Stimulated activated CD4-positive, alpha-beta T cell treated with anti-CD3 and anti-CD28 coated beads, Interleukin-12 subunit alpha, Interleukin-12 subunit beta, amount 100 ng/mL, for 48 hours (primary cell): ENCODE measurements at places on chromosomes 6 and 20.

GRCh38 chr20:38302786-38303185, 1.2 kb upstream of the BPI start:
- no peak for DNase-seq

DNA sequence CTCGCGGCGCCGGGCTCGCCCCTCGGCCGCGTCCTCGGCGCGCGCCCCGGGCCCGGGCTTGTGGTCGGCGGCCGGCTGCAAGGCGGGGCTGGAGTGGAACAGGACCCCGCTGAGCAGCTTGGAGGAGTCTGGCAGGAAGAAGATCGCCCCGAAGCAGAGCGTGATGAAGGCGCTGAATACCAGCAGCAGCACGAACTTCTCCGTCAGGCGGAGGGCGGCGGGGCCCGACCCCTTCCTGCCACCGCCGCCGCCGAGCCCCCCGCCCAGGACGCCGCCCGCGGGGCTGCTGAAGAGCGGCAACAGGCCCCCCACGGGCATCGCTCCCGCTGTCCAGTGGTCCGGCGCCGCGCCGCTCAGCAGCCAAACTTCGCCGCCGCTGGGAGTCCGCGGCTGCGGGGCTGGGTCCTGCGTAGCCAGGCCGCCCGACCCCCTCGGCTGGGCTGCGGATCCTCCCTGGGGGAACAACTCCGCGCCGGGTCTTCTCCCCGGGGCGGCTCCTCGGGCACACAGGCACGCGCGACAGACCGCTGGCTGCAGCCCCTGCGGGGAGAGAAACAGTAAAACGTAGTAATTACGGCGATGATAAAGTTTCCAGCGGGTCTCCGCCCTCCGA, 707 bp downstream of the MAN1A1 start:
- DNase-seq = peak; percentile 11

- DNase-seq = no peak
These were observed 406.2 kb upstream of the MMS22L start for GRCh38 chr6:97689078-97689754.

GRCh38 chr6:22099923-22100322, 196.9 kb downstream of the PRL start:
- DNase-seq = no peak

DNA sequence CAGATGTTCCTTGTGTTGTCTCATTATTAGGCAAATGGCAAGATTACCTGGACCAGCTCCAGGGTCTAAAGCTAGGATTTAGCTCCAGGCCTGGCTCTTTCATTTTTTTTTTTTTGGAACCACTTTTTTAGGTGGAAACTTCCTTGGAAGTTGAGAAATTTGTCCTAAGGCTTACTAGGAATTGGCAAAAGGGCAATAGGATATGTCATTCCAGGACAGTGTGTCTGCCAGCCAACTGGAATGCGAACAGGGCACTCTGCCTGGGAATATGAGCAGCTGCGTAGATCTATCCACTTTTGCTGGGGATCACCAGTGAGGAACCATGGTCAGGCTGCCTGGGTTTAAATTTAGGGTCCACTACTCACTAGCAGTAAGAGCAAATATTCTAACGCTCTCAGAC, 304.0 kb downstream of the TSHZ2 start:
- no peak for DNase-seq

GRCh38 chr6:45200510-45200909, 127.6 kb upstream of the RUNX2 start:
- no peak for DNase-seq

- no peak for DNase-seq
These were observed 5.0 kb upstream of the INSM1 start for GRCh38 chr20:20362774-20363433.

- no peak for DNase-seq
These were observed 150.1 kb downstream of the FARS2 start for GRCh38 chr6:5411414-5411813.

GRCh38 chr20:13778827-13779226, 5.9 kb downstream of the ESF1 start:
- no peak for DNase-seq

- no peak for DNase-seq
These were observed 37.2 kb downstream of the GTF2H5 start for GRCh38 chr6:158205169-158205944.

DNA sequence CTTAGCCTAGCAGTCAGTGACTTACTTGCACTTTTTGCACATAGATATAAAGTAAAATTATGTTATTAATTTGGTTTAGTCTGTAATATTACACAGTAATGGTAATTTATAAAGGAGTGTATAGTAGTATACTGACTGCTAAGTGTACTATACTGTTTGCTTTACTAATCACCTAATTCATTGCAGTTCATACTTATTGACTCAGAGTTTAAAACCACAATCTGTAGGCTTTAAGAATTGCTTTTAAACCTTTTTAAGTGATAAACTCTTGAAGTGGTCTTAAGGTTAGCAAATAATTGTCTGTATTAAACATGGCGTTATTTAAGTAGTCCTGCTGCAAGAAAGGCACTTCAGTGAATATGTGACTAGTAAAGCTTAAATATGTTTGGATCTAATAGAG, 151.5 kb downstream of the QKI start:
- DNase-seq = no peak

GRCh38 chr6:149229096-149229495, 88.4 kb upstream of the TAB2 start:
- no peak for DNase-seq

GRCh38 chr6:68632734-68633133, 2.3 kb upstream of the ADGRB3 start:
- no peak for DNase-seq

- DNase-seq = no peak
These were observed 87.8 kb upstream of the HS3ST5 start for GRCh38 chr6:114430534-114431124.

DNA sequence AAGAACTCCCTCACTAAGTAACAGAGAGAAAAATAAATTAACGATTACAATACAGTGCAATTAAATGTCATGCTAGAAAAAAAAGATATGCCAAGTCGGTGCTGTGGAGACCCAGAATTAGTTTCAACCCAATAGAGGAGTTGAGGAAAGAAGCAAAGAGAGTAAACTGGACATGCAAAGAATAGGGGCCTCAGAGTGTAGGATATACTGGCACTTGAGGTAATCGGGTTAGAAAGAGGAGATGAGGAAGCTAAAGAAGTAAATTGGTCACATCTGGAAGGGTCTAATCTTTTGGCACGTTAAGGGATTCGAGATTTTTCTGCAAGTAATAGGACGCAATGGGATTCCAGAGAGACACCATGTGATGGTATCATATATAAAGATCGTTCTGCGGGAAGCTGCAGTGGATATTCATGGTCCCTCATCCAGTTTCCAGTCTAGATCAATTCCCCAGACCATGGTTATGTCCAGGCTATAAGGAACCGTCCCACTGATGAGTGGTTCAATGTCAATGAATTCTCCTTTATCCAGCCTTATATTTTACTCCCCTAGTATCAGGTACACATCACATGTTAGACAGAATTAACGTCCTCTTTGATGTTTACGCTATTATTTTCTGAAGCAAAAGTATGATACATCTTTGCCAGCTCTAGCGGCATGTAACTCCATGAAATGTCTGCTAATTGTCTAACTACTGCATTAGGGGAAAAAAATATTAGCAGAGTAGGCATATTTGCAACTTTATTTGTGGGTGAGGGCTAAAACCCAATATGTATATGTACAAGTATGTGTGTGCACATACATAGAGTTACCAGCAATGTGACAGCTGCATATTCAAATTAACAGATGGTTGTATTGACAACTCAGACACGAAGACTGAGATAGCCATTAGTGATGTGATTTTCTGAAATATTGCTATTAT, 1.1 kb upstream of the TBC1D32 start:
- DNase-seq = no peak

DNA sequence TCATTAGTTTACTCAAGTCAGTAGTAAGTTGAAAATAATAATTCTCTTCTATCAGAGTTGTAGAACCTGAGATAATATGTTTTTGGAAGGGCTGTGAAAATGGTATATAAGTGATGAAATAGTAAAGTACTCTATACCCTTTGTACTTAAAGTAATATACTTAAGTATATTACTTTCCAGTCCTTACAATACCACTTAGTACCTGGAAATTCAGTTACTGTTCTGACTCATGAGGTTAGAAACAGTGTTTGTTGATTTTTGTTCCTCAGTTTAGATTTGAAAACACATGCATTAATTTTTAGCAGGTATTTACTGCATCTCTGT, 10.1 kb downstream of the TULP4 start:
- DNase-seq = no peak

GRCh38 chr20:35010405-35011192, 54.9 kb downstream of the MYH7B start:
- DNase-seq = no peak

DNA sequence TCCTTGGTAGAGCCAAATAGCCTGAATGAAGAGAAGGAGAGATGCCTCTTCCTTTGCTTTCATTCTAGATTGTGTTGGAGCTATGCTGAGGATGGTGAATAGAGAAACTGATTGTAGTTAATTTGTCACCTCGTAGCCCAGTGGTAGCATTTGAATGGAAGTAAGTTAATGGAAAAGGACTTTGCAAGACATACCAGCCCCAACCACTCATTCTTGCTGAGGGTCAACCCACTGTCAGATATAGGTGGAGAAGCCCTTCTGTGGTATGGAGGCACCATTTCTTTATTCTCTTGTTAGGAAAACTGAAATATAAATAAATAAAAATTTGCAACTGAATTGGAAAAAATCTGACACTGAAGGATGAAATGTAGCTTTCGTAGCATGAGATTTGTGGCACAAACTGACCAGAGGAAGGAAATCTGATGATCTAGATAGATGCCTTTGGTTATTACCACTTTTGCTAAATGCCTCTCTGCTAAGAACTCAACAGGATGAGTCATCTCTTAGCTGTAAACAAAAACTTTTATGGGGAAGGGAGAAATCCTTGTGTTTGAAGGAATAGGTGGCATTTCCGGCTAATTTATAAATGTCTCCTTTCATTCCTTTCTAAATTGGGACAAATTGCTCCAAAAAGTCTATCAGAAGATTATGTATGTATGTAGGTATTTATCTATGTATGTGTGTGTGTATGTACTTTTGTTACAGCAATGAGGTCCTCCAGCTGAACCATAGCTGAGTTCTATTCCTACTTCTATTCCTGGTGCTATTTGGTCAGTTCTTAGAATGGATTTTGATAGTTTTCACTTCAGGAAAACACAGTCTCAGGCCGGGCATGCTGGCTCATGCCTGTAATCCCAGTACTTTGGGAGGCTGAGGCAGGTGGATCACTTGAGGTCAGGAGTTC, 76.5 kb upstream of the SUPT3H start:
- no peak for DNase-seq

GRCh38 chr6:44338228-44339122, 4.0 kb upstream of the SPATS1 start:
- peak; percentile 69 for DNase-seq

DNA sequence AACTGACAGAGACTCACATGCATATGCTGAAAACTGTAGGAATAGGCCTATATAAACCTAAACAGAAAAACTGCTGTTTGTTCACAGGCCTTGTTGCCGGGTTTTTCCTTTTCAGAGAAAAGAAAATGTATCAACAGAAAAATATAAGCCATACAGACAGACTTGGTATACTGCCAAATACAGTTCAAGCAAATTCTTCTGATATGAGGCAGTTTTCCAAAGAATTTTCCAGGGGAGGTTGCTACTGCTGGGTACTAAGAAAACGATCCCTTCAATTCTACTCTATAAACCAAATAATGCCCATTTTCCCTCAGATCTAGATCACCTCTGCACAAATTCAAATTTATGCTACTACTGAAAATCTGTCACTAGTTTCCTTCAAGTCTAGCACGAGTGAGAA, 59.4 kb downstream of the ME1 start:
- DNase-seq = no peak

DNA sequence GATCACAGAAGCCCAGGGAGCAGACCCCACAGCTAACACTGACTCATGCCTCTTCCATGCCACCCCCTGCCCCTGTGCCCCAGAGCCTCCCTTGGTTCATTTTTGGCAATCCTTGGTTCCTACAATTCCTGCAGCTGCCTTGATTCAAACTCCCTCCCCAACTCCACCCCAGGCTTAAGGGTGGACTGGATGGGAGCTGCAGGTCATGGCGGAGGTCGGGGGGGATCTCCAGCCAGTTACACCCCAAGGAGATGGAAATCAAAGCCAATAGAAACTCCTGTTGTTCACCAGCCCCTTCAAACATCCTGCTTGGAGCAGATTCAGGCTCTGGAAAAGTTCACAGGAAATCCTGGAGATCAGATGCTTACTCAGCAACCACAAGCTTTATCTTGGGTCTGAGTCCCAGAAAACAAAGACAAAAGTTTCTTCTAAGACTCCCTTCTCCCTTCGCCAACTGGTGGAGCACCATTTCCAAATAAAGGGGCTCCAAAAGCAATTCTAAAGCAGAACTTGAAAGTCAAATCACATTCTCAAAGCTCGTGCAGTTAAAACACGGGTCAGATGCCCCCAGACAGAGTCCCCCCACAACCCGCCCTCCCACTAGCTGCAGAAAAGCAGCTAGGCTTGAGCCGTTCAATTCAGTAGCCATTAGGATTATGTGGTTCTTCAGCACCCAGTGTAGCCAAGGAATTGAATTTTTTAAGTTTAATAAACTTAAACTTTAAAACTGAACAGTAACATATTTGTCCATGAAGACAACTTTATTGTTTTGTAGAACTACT, 149.5 kb downstream of the ANKRD60 start:
- no peak for DNase-seq

DNA sequence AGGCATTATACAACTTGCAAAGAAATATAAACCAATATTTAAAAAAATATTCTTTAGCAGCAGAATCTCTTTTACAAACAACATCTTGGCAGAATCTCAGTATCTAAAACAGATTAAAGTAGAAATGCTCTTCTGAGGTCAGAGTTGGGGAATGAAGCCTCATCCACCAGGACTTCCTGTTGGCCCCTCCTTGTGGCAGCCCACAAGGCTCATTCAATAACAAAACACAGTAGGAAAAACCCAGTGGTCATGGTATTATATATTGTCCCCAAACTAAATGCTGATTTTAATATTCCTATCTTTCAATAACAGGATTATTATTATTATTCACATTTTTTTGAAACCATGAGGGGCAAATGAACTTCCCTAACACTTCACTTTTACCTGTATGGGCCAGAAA, 368.6 kb downstream of the BTBD9 start:
- no peak for DNase-seq

GRCh38 chr20:38218566-38218885, 42.0 kb downstream of the KIAA1755 start:
- no peak for DNase-seq

DNA sequence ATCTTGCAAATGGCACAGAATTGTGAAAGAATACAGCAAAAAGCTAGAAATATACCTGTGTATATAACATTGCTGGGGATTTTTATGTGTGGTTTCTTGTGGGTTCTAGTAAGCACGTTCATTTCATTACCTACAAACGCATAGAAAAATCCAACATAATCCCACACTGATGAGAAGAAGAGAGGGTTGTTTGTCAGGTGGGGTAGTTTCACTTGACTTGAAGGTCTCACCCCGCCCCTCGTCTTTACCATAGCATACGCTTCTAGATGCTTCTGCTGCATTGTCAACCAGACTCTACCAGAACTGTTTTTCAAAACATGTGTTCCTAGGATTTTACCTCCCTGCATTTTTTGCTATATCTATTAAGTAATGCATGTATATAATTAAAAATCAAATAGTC, 284.1 kb upstream of the TAB2 start:
- DNase-seq = no peak
